Activated CD4-positive, CD25-positive, alpha-beta regulatory T cell treated with anti-CD3 and anti-CD28 coated beads, Interleukin-2, amount 50 U/mL, for 24 hours (primary cell): ENCODE measurements at places on chromosomes 7 and 10.
A peak's percentile ranks its signal among the peaks of the same experiment; 100 is the strongest.

GRCh38 chr7:139711991-139712743 is 65.6 kb downstream of the HIPK2 start:
- no peak for ATAC-seq

GRCh38 chr7:18760631-18761445 is 265.3 kb downstream of the HDAC9 start:
- ATAC-seq, result no peak

GRCh38 chr10:31457858-31458257 is 138.8 kb downstream of the ZEB1 start:
- ATAC-seq, result peak; percentile 41

- no peak for ATAC-seq
Measured at GRCh38 chr7:141495057-141495456, 56.2 kb upstream of the AGK start.

GRCh38 chr10:117537904-117538524 is 4.5 kb upstream of the EMX2 start:
- ATAC-seq, result no peak

GRCh38 chr7:2950578-2950977 is 93.1 kb downstream of the CARD11 start:
- no peak for ATAC-seq

DNA sequence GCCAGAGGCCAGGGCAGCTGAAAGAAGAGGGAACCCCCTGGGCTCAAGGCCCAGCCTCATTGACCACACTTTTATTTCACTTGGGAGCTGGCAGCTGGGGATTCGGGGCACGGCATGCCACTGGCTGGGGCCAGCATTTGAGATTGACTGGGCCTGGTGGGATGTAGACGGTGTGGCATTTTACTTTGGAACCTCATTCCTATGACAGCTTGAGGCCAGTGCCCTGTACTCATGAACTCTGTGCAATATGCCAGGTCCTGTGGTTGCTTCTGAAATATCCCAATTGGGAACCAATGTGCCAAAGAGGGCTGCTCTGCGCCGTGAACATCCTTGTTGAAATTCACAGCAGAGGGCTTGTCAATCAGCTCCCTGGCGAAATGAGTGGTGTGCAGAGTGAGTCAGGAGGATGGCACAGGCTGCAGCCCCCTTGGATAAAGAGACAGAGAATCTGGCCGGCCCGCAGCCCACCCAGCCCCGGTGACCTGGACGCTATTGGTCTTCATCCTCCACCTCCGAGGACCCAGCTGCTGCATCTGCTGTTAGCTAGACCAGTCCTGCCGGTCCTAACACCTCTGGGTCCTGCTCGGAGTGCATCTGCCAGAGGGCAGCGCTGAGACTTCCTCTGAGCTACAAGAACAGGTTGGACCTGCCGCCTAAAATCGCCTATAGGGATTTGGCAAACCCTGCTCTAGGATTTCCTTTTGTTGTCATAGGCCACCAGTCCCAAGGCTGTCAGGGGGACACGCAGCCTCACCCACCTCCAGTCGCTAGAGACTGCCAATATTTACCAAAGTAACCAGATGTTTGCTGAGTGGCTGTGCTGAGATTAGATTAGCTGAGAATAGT is 58.0 kb downstream of the PRKAG2 start:
- no peak for ATAC-seq

GRCh38 chr10:127423218-127423915 is 125.7 kb upstream of the NPS start:
- ATAC-seq, result no peak

DNA sequence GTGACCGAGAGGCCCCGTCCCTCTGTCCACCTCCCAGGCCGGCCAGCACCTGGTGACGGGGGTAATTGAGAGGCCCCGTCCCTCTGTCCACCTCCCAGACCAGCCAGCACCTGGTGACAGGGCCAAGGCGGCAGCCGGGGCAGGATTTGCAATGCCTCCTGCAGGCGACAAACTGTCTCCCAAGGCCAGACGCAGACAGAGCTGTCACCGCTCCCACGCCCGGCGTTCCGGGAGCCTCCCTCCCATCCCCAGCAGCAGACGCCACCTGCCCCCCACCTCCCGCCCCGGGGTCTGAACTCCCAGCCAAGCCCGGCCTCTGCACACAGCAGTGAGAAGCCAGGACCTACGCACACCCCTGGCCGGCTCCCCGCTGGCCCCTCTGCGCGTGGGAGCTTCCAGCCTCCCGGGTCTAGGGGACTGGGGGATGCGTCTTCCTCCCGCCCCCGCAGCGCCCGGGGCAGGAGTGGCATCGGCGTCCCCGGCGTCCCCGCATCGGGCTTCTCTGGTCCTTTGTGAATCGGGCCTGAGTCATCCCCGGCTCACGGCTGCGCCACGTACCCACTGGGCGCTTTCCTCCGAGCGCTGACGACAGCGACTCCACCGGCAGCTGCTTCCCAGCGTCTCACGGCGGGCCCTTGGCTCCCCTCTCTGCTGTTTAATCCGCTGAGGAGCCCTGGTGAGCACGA is 95.1 kb upstream of the DIP2C start:
- ATAC-seq, result peak; percentile 83

GRCh38 chr7:74092321-74092963 is 8.8 kb downstream of the LIMK1 start:
- ATAC-seq, result no peak

- ATAC-seq, result no peak
Measured at GRCh38 chr7:101699881-101700823, 71.1 kb upstream of the MYL10 start.

DNA sequence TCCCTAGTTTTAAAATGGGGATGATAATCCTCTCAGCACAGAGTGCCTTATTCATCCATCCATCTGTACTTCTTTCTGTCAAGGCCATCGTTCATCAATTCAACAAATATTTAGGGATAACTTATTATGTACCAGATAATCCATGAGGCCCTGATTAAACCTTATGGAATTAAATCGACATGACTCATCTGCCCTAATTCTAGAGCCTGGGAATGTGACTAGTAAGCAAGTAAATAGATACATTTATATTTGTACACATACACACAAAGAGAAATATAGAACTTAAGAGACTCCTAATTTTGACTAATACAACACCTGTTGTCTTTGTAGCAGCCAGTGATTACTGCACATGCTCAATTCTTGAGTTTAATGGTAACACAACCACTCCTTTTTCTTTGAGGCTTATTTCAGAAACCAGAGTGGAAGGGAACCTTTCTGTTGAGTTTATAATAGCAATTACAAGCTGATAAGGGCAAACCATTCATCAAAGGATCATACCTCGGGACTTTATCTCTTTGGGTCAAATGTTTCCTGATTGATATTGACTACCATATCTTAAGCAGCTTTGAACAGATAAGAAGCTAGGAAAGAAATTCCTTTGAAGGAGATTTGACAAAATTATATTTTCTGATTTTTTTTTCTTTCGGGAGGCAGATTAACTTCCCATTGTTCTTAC is 122.7 kb downstream of the ARID5B start:
- ATAC-seq, result no peak

DNA sequence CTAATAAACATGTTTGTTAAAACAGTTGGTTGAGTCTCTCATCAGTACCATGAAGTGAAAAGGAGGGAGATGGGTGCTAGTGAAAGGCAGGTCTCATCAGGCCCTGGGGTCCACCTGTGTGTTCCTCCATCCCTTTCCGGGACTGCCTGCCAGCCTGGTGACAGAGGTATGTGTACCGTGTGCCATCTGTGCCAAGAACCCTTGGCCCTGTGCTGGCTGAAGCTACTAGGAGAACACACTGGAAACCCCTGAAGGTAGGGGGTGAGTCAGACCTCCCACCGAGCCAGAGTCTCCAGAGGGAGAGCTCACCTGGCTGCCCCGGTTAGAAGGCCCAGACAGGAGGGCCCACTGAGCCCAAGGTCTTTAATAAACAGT is 2.3 kb downstream of the DDIT4 start:
- ATAC-seq, result no peak
